ENCODE measurements at places on chromosomes 6 and 20.

DNA sequence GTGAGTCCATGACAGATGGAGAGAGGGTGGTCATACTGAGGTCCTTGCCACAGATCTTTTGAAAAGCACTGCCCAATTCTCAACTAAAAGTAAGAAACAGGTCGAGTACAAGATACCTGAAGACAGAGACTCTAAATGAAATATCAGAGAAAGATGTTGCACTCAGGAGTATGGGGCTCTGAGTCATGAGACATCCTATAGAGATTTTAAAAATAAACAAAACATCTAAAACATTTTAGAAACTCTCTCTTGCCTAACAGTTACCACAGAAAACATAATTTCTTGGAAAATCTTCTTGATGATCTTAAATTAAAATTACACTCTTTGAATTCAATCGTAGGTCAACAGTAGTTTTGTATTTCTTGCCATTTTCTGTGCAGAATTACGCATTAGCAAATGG, 348.9 kb upstream of the MARCKS start:
- DNase-seq, result no peak

- DNase-seq, result peak; percentile 21
Observed at GRCh38 chr20:62704341-62704948, 4.2 kb upstream of the NTSR1 start.

GRCh38 chr6:1437553-1438406, 48.4 kb downstream of the FOXF2 start:
- no peak for DNase-seq

DNA sequence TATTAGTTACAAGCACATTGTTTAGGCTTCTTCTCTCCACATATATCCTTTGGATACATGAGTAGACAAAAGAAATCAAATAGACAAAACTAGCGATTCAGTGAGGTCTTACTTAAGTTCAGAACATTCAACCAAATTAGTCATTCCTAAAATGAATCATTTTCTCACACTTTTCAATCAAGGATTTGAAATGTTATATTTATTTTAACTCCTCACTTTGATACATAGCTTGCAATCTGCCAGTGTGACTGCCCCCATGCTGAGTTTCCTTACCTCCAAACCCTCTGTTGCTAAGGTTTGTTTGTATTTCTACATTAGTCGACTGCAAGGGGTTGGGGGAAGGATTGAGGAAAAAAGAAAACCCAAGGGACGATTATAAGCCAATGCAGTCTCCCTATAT, 3.5 kb upstream of the MOXD1 start:
- DNase-seq, result no peak

DNA sequence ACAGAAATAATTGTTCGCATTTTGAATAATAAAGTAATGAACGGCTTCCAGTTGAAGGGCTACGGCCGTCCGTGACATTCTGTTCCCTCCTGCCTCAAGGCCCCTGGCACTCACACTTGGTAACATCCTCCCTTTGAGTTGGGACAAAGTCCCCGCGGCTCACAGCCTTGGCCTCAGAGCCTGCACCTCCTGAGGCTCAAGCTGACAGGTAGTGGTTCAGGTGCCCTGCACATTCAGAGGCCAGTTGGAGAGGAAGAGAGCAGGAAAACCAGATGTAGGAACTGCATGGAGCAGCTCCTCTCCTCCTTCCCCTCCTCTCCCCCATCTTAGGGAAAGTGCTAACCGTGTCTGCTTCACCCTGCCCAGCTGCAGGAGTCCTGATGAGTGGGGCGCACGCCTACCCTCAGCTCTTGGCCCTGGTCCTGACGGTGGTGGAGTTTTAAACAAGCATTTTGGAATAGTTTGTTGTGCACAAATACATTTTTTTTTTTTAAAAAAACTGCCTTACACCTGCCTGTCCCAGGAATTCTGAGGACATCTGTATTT, 393.1 kb downstream of the SMOC2 start:
- DNase-seq, result no peak

- no peak for DNase-seq
Observed at GRCh38 chr20:1014471-1014870, 12.4 kb upstream of the RSPO4 start.

DNA sequence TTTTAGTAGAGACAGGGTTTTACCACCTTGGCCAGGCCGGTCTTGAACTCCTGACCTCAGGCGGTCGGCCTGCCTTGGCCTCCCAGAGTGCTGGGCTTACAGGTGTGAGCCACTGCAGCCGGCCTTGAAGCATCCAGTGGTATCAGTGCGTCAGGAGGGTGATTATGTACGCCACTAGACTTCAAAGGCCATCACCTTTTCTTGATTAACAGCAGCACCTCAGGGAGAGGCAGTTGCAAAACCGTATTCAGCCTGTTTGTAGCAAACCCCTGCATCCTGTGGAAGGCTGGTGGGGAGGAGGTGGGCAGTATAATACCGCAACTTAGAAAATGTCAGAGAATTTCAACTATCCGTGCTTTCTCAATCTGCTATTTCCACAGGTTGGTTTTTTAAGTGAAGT, 27.3 kb upstream of the SHLD1 start:
- no peak for DNase-seq
